ENCODE measurements at places on chromosomes 12 and 14.

DNA sequence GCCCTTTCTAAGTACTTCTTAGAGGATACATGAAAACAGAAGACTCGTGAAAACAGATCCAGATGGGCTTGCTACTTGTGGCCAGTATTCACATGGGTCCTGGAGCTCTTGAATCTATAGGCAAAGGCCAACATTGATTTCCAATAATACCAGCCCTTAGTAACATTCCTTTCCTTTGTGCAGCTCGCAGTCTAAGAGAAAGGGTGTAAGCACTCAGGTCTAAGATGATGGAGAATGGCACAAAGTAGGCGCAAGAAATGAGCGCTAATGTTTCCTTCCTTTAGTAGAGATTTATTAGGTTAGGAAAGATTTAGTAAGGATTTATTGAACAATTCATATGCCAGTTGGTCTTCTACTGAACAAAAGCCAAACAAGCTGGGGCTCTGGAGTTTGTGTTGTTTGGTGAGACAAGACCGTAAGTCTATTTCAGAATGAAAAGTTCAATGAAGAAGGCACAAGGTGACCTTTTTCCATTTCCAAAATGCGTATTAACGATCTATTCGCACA lies 525 bp downstream of the RNU6-8 start:
- peak; percentile 6 for DNase-seq

DNA sequence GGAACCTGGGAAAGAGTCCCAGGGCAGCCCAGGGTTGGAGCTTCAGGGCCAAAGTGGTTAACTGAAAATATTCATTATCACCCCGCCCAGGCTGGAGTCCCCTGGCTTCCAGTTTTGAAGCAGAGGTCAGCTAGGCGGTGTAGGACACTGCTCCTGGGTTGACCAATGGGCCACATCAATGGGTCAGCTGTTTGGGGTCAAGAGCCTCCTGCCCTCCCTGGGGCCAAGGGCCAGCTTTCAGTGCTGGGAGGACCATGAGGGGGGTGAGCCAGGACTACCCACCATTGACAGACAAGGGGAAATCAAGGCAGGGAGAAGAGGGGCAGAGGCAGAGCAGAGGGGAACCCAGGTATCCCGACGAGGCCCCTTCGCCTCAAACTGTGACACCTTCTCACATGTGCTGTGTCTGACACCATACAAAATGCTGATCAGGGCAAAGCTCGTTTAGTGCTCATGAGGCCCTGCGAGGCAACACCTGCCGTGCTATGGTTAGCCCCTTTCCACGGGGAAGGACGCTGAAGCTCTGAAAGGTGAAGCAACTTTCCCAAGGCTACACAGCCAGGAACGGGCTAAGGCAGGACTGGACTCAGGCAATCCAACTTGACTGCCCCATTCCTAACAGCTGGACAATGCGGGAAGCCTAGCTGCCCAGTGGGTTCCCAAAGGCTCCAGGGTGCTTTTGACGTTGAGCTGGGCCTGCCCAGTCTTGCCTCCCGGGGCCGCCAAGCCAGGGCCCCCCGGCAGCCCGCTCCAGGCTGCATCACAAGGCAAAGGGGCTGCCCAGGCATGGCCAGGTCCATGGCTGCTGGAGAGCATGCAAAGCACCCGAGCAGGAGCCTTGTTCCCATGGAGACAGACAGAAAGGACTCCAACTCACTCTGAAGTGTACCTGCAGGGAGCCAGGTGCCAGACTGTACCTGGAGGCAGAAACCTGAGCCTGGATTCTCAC lies 2.0 kb downstream of the SYNE3 start:
- no peak for DNase-seq

DNA sequence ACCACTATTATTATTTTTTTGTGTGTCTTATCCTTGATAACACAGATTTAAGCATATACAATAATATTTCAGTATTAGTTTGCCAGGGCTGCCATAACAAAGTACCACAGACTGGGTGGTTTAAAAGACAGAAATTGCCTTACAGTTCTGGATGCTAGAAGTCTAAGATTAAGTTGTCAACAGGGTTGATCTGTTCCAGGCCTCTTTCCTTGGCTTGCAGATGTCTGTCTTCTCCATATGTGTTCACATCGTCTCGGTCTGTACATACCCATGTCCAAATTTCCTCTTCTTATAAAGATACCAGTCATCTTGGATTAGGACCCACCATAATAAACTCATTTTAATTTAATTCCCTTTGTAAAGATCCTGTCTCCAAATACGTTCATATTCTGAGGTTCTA lies 204.8 kb downstream of the SOX5 start:
- DNase-seq: no peak

DNA sequence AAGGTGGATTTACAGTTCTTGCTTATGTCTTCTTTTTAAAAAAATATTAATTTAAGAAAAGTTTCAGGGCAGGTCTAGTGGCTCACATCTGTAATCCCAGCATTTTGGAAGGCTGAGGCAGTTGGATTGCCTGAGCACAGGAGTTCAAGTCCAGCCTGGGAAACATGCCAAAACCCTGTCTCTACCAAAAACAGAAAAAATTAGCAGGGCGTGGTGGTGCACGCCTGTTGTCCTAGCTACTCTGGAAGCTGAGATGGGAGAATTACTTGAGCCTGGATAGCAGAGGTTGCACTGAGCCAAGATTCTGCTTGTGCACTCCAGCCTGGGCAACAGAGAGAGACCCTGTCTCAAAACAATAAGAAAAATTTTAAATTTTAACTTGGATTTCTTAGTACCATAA lies 5.4 kb upstream of the TAS2R46 start:
- peak; percentile 25 for DNase-seq

DNA sequence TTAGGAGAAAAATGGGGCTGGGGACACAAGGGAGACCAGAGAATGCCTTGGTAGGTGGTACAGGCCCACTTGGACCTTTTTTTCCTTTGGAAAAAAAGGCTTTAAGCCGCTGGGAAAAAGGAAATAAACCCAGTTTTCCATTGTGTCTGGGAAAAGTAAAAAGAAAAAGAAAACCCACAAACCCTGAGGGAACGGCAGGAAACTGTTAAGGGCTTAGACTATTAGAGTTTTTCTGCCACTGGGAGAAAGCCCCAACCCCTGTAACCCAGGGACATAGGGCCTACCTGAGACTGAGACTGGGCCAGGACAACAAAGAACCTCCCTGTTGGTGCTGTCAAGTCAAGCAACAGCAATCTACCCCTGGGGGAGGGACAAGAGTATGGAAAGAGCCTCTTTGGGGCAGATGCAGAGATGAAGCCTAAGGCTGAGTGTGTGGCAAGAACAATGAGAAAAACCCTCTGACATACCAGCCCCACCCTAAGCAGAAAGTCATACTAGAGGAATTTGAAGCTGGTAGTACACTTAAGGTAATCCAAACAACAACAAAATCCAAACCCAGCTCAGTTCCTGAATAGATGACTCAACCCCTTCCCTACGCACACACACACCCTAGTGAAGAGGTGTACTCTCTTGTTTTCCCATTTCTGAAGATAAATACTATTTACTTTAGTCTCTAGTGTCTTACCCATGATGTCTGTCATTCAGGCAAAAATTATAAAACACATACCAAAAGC lies 22.8 kb downstream of the ATF1 start:
- peak; percentile 84 for DNase-seq

GRCh38 chr12:93461503-93461902 lies 5.8 kb upstream of the MRPL42 start:
- no peak for DNase-seq

Data from fibroblast of upper back skin (primary cell).